ENCODE measurements at places on chromosomes 2 and 18.

DNA sequence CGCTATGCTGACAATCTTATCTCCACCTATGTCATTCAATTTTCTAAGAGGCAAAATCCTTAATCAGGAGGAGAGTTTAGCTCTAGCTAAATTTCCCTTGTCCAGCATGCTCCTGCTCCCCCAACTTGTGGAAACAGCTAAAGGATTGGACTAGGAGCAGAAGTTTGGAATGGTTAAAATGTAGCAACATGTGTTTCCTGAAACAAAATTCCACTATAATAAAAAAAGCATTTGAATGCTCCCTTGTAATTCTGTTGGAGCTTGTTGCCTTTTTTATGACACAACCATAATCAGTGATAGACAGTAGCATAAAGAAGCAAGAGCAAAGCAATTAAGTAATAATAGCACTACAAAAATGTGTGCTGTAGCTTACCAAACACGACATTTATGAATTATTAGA is 6.9 kb downstream of the ACTR3 start:
- no peak for DNase-seq

DNA sequence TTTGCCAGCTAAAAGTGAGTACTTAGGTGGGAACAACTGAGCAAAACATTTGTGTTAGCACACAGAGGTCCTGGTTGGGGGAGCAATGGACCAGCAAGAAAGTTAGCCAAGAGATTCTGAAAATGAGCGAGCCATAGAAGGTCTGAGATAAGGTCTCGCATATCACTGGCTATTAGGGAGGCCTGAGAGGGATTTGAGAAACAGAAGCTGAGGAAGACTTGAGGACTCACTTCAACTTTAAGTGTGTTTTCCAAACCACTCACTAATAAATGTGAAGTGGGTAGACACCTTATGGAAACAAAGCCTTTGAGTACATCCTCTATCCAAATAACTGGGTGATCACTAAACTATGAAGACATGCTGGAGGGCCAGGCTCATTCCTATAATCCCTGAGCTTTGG is 958.5 kb downstream of the DPP10 start:
- peak; percentile 86 for DNase-seq

GRCh38 chr2:62919041-62919440 is 131.6 kb upstream of the OTX1 start:
- no peak for DNase-seq

DNA sequence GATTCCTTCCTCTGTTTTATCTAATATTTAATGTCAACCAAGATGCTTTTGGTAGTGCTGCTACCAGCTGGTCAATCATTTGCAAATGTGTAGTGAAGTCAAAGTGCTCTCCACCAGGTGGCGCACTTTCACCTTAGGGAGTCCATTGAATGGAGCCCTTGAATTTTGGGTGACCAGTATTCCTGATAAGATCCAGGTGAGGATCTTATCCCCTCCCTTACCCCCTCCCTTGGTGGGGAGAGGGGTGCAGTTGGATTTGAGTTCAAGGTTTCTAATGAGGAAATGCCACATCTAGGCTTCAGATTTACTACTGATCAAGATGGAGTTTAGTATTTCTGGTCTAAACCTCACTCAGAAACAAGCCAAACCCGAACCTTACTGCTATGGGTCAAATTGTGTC is 12.0 kb upstream of the E2F6 start:
- peak; percentile 18 for DNase-seq

DNA sequence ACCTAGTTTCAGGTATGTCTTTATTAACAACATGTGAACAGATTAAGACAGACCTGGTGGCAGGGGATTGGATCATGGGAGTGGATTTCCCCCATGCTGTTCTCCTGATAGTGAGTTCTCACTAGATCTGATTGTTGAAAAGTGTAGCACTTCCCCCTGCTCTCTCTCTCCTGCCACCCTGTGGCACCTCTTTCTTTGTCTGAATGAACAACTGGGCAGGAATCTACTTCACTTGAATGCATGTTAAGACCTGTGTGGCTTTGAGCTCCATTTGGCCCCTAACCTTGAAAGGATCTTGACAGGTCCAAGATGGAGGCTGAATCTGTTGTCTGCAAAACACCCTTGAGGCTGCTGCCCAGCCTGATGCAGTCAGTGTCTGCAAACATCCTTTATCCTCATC is 194.4 kb downstream of the RNF144A start:
- DNase-seq = no peak

DNA sequence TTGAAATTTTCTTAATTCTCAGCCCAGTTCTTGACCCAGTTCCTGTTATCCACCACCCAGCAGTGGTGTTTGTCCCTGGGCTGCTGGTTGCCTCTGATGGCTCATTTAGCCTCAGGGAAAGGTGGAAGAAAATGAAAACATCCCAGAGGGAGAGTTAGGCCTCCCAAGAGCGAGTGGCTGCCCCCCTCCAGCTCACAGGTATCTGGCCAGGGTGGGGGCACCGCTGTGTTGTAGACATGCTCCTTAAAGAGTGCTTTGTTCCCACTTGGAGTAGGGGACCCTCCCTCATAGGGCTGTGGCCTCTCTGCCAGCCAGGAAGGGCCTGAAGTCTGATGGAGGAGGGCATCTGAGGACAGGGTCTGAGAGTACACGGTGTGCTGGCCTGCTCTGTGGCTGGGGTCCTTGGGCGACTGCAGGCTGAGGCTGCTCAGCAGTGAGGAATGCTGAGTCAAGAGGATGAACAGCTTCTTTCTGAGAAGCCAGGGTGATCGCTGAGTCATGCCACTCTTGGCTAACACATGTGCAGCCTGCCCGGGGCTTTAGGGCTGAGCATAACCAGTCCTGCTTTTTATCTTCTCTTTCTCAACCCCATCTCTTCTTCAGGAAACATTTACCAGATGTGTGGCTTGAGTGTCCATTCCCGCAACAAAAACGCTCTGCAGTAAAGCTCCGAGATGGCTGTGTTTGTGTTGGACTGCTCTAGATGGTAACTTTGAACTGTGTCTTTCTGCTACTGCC is 72.3 kb downstream of the IL1R2 start:
- DNase-seq = no peak

DNA sequence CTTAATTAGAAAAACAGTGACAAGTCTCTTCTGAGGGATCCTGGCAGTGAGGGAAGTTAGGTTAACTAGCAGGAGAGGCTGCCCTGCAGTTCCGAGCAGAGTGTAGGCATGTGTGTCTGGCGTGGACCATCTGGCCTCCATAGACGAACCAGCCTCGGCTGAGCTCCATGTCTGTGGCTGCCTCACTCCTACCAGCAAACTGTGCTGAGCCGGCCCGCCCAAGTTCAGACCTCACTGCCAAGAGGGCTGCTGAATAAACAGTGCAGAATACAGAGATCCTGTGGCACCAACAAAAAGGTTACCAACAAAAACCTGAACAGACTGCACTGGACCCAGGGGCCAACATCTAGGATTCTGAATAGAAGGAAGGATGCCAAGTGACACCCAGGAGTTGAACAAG is 27.3 kb downstream of the INO80C start:
- DNase-seq = no peak

- no peak for DNase-seq
Observed at GRCh38 chr2:24228470-24228869, 53.6 kb downstream of the FAM228A start.

- DNase-seq = no peak
Observed at GRCh38 chr2:237321746-237322145, 92.2 kb downstream of the COL6A3 start.

DNA sequence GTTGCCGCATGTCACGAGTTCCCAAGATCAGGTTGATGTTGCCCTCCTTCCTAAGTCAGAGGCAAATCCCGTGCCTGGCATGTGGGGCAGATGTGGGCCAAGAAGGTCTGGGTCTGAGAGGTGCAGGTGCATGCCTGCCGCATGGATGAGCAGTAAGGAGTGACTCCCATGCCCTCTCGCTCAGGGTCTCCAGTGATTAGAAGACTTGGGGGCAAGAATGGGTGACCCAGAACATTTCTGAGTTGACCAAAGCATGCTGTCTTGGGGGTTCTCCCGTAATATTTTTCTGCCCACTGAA is 120.6 kb upstream of the HDAC4 start:
- DNase-seq = no peak

- no peak for DNase-seq
Observed at GRCh38 chr2:186126181-186126580, 359.9 kb upstream of the ZC3H15 start.

GRCh38 chr18:6106091-6106685 is 210.9 kb upstream of the TMEM200C start:
- DNase-seq = no peak

DNA sequence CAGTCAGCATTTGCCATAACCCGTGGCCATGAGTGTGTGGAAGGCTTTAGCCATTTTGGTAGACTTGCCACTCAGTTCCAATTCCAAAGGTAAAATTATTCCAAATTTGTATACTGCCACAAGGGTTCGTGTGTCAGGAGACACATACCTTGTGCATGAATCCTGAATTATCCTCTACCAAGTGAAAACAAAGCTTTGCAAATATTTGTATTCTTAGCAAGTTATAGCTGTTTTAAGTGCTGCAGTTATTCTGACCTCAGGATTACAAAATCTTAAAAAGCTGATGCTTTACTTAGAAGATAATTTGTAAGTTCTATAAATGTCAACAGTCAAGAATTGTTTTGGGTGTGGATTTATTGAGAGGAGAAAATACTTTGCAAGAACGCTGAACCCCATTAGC is 100.6 kb downstream of the ANTXR1 start:
- no peak for DNase-seq

DNA sequence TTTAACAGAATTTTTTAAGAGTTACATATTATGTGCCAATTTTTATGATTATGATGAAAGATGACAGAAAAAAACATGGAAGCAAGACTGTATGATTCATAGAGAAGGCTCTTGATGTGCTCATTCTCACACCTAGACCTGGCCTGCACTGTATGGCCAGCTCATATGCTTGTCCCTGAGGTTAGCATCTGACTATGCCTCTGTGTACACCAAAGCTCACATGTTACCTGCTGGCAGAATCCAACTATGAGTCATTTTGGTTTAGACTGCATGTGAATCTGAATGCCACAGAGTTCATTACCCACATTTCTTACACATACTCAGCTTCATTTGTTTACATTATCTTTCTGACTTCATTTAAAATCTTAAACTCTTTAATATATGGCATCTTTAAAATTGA is 139.0 kb downstream of the DSC3 start:
- no peak for DNase-seq

- no peak for DNase-seq
Observed at GRCh38 chr2:113376253-113376912, 61.1 kb upstream of the ZNG1B start.

DNA sequence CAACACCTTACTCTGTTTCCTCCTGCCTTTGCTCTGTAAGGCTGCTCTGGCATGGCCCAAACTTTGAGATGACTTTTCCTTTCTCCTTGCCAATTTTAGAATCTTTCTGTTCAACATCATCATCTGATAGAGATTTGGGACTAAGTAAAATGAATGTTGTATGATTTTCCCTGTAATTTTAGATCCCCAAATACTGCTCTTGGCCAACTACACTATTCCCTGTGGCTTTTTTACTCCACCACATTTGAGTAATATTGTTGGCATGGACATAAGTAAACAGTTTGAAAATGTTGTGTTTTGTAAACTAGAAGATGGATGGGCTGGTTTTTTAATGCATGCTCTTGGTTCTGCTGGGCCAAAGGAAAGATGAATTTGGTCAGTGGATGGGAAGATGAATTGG is 12.1 kb downstream of the LTBP1 start:
- DNase-seq = no peak

GRCh38 chr2:149058936-149059335 is 20.4 kb downstream of the LYPD6B start:
- no peak for DNase-seq

DNA sequence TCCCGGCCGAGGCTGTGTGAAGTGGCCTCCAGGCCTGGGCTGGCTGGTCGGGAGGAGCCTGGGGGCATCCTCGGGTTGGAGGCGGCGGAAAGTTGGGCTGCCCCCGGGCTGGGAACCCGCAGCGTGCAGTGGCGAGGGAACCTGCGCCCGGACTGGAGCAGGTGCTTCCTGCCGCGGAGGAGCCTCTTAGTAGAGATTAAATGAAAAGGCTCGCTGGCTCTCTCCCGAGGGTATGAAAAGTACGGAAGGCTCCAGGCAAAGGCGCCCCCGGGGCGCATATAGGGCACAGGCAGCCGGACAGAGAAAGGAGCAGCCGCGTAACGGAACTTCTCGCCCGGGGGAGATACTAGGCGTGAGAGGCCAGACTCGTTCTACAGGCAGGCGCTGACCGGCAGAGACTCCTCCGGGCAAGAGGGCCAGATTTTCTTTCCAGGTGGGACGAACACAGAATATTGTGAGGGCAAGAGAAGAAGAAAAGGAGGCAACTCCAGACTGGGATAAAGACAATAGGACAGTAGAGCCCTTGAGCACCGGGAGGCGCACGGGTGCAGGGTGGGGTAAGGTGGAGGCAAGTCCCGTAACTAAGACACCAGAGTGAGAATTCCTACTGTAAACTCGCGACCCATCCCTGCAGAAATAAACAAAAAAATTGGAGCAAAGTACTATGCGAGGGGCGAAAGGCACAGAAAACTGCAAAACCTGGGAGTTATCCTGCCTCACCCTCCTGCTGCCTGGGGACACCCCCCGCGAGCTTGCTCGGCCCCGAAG is 816 bp downstream of the CDH2 start:
- peak; percentile 25 for DNase-seq

DNA sequence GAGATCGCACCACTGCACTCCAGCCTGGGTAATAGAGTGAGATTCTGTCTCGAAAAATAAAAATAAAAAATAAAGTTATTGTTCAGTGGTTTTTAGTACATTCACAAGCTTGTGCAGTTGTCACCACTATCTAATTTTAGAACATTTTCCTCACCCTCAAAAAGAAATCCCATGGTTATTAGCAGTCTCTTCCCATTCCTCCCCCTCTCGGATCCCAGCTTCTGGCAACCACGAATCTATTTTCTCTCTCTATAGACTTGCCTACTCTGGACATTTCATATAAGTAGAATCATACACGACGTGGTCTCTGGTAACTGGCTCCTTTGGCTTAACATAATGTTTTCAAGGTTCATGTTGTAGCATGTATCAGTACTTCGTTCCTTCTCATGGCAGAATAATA is 38.6 kb downstream of the CABLES1 start:
- no peak for DNase-seq

DNA sequence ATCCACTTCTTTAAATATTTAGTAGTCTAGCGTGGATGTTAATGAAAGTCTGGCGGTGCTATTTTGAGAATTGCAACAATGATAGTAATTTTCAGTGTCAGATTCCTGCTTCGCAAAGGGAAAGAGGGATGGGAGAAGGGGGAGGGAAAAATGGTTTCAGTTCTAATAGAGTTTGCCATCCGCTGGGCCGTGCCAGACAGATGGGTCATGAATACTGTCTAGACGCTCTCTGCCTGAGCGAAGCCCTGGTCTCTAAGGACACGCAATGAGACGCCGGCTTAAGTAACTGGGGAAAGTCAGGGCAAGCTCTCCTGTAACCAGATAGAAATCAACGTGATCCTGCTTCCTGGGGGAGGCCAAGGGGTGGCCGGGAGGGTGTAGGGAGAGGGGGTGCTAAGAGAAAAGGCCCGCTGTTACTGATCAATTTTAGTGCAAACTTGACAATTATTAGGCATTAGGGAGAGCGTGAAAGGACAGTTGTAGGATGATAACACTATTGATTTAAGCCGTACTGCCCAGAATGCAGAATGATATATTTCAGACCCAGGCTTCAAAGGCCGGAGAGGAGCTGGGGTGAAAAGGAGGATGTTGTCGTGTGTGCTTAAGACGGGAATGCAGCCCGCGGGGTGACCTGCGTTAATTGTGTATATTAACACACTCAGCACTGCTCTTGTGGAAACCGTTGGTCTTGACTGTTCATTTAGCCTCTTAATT is 229.2 kb downstream of the LDLRAD4 start:
- DNase-seq = peak; percentile 47

Data from NCI-H524 treated with DMSO at 0.1 percent for 48 hours (cell line).